CD8-positive, alpha-beta memory T cell (primary cell): ENCODE measurements at places on chromosomes 2 and 18. TPM values are rescaled to one million over a fixed set of nuclear protein-coding genes. Genes with fewer than 3 reads are reported as not detected.

- no peak for DNase-seq
These were observed 84.4 kb upstream of the RAB6C start for GRCh38 chr2:129895061-129895460.

DNA sequence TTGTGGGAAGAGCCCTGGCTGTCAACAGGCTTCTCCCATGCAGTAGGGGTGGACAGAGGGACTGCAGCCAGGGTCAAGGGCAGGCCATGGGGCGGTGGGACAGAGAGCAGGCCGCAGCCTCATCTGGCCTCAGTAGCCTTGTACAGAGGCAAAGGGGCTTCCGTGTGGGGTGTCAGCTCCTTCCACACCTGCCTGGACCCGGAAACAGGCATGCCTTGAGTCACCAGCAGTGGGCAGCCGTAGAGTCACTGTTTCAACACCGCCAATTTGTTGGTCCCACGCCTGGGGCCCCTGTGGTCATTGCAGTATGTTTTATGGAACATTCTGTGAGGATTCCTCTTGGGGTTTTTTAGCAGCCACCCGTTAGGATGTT, 173.0 kb downstream of the SMAD7 start:
- no peak for DNase-seq

- no peak for DNase-seq
These were observed 75.9 kb upstream of the TMEM18 start for GRCh38 chr2:753123-753522.

GRCh38 chr2:28035816-28036215, 145.3 kb downstream of the BABAM2 start:
- DNase-seq, result no peak

GRCh38 chr2:21256006-21256405, 132.2 kb downstream of the TDRD15 start:
- no peak for DNase-seq

DNA sequence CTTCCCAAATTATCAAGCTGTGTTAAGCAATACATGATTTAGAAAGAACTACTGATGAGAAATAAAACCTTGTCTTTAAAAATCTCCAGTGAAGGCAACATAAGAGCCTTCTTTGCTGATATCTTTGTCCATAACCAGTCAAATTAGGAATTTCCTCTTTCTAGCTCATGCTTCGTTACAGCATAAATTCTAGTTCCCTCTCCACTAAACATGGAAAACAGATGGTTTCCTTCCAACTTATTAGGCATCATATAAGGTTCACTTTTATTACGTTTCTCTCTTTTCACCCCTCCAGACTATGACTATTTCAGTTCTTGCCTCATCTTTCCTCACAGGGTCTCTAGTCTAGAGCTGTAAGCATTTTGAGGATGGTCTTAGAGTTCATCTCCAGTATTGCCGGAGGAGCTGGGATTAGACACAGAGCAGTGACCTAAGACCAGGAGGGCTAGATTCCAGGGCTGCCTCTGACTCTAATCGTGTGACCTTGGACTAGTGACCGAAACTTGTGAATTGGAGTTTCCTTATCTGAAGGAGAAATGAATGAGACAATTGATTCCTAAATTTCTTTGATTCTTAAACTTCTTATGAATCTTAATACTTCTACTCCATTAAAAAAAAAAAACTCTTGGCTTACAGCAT, 195.5 kb upstream of the APCDD1 start:
- DNase-seq, result no peak

DNA sequence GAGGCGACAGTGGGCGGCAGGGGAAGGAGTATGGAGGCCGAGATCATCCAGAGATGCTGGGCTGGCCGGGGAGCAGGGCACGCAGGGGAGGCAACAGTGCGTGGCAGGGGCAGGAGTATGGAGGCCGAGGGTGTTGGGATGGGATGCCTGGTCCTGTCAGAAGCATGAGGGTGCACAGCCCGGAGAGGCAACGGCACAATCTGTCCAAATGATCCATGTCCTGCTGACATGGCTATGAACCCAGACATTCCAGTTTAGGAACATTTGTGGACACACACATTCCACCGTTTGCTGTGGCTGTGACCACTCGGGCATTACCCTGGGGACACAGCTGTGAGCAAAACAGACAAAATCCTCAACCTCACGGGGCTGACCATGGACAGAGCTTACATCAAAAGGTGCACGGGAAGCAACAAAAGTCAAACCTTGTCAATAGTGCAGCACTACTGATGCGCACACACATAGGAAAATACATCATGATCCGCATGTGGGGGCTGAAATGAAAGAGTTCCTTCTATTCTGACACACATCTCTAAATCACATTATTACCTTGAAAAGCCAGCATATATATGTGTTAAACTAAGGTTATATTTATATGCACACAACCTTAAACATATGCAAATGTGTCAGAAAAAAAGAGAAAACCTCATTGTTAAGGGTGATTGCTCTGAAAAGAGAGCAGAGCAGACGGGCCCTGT, 144.0 kb upstream of the GPC1 start:
- no peak for DNase-seq

GRCh38 chr2:235024931-235025773, 73.3 kb downstream of the SH3BP4 start:
- no peak for DNase-seq

DNA sequence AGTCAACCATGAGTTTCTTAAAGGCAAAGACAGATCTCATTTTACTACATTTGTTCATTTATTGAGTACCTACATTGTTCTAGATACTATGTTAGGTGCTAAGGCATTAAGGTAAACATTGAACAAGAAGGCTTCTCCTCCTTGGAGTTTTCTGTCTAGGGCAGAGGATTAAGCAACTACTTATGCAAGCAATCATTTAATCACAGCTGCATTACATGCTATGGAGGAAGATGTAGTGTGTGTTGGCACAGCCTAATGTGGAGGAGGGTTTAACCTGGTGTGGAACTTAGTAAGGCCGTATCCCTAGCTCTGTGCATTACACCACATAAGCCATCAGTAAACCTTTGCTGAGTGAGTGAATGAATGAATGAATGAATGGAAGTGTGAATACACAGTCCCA, 106.5 kb upstream of the MAP3K20 start:
- no peak for DNase-seq

GRCh38 chr2:111626865-111627163, 257.2 kb downstream of the ANAPC1 start:
- DNase-seq, result no peak

- DNase-seq, result no peak
These were observed 186.0 kb downstream of the CAMKMT start for GRCh38 chr2:44547718-44548117.

- no peak for DNase-seq
These were observed 2.3 kb downstream of the ASB3 start for GRCh38 chr2:53784436-53784835.

DNA sequence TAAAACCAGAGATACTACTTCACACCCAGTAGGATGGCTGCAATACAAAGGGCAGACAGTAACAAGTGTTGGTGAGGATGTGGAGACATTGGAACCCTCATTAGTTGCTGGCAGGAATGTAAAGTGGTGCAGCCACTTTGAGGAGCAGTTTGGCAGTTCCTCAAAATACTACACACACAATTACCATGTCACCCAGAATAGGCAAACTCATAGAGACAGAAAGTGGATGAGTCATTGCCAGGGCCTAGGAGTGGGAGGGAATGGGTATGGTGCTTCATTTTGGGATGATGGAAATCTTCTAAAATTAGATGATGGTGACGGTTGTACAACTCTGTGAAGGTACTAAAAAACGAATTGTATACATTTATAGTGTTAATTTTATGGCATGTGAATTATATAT, 54.8 kb downstream of the ATP9B start:
- no peak for DNase-seq

- no peak for DNase-seq
These were observed 103.4 kb downstream of the LDLRAD4 start for GRCh38 chr18:13321923-13322322.

- DNase-seq, result no peak
These were observed 84.7 kb upstream of the NEDD4L start for GRCh38 chr18:57959278-57959677.

GRCh38 chr2:104769096-104769495, 84.8 kb upstream of the POU3F3 start:
- DNase-seq, result no peak

GRCh38 chr2:45028276-45028675, 19.0 kb upstream of the SIX2 start:
- DNase-seq, result no peak

GRCh38 chr18:6650127-6650507, 79.4 kb upstream of the ARHGAP28 start:
- DNase-seq, result no peak

GRCh38 chr2:147937744-147938349, 82.7 kb downstream of the ORC4 start:
- peak; percentile 15 for DNase-seq

DNA sequence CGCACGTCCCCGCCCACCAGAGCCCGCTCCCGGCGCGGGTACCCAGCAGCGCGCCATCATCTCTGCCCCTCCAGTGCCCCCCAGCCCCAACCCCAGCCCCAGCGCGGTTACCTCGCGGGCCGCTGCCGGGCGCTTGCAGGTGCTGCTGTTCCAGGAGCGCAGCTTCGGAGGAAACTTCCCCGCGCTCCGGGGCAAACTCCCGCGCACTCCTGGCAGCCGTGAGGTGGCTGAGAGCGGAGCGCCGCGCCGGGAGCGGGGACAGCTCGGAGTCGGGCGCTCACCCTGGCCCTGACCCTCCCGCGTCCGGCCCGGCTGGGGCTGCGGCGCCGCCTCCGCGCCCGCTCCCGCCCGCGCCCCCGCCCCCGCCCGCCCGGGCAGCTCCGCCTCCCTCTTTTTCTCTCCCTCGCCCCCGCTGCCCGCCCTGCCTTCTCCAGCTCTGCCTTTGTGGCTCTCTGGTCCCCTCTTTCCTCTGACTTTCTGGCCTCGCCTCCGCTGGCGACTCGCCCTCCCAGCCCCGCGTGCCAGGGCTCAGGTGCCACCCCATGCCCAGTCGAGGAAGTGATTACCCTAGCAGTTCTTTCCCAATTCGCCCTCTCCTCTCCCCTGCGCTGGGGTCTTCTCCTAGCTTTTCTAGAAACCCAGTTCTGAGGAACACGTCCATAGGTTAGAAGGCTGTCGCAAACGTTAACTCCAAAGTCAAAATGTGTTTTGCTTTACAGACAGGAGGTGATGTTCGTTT, at the start of gene CHST9:
TSS of gene CHST9 (minus strand) at position 284 of the 739 bp plus-strand sequence. CDS start 42,499 bp downstream, outside the sequence.
- no peak for DNase-seq

GRCh38 chr2:209763106-209763505, 8.5 kb upstream of the UNC80 start:
- DNase-seq, result no peak

DNA sequence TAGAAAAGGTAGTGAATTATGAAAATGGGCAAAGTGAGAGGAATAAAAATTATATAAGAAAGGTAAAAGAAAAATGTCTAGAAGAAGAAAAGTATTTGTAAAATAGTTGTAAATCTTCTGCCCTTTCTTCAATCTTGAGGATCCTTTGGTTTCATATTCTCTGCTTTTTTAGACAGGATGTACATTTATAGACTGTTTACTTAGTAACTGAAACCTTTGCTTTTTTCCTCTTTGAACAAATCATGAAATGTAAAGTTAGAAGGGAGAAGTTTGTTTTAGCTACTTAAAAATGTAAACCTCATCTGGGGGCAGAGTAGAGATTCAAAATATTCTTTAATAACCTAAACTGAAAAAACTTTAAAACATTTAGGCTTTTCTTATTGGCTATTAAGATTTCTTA, 150.4 kb upstream of the ITGA4 start:
- peak; percentile 64 for DNase-seq

DNA sequence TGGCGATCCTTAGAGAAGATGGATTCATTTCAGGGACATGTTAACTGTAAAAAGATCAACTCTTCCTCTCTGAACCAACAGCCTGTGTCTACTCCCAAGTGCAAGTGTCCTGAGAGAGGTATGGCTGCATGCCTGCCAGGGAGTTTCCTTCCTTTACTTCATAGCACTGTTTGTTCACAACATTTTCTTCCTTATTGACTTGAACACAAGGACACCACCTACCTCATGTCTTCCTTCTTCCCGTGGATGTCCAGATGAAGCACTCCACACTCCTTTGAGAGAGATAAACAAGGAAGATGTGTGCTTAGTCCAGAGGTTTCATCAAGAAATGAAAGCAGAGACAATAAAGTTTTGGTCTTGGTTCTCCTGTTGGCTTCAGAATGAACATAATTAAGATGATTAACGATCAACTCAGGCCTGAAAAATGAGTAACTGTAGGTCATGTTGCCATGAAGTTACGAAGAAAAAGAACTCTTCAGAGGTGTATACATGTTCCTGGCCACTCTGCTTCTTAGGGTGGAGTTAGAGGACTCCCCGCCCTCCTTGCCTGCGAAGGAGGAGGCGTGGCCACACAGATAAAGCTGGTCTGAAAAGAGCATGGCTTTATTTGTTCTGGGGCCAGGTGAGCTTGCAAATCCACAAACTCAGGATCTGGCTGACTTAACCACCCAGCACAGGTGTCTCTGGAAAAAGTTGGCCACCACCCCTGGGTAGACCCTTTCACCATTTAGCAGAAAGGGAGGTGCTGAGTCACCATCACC, 155.0 kb upstream of the KCTD1 start:
- no peak for DNase-seq

- DNase-seq, result no peak
These were observed 28.2 kb upstream of the GIGYF2 start for GRCh38 chr2:232668805-232669444.

GRCh38 chr2:146244830-146245229, 1600.0 kb upstream of the ACVR2A start:
- no peak for DNase-seq

GRCh38 chr2:167550448-167550847, 662.2 kb downstream of the XIRP2 start:
- DNase-seq, result no peak

GRCh38 chr2:39851651-39852110, 72.6 kb upstream of the THUMPD2 start:
- DNase-seq, result no peak

- no peak for DNase-seq
These were observed at the start of gene DLX1 for GRCh38 chr2:172085460-172086159. TSS of gene DLX1 (plus strand) at chr2:172085507. CDS start at chr2:172085678, 171 bp downstream.

SERTAD2 gene
- 21.4 TPM for total RNA-seq

FEV gene
- total RNA-seq, result not detected

TBR1 gene
- total RNA-seq, result not detected

GALNT13 gene
- total RNA-seq, result not detected

LIMS4 gene
- total RNA-seq, result 0.91 TPM

FBLN7 gene
- total RNA-seq, result 2.1 TPM

ANKRD30B gene
- total RNA-seq, result not detected

CCDC74B gene
- 0.85 TPM for total RNA-seq

CELF4 gene
- not detected for total RNA-seq

SULT1C3 gene
- total RNA-seq, result not detected

NYAP2 gene
- total RNA-seq, result not detected

CRACDL gene
- total RNA-seq, result 0.27 TPM

CNDP1 gene
- total RNA-seq, result not detected

KIF1A gene
- 1.6 TPM for total RNA-seq

GPR45 gene
- total RNA-seq, result not detected

MYOM1 gene
- total RNA-seq, result 1.2 TPM

ATP9B gene
- total RNA-seq, result 22.0 TPM

TMEM18 gene
- 20.7 TPM for total RNA-seq

MBP gene
- total RNA-seq, result 59.5 TPM

SLC4A5 gene
- 1.8 TPM for total RNA-seq

GPD2 gene
- 44.3 TPM for total RNA-seq

ANTXR1 gene
- total RNA-seq, result 0.22 TPM
